CD4-positive, alpha-beta T cell treated with Interleukin-4 for 1 hour (primary cell): ENCODE measurements at places on chromosomes 11 and 22.

DNA sequence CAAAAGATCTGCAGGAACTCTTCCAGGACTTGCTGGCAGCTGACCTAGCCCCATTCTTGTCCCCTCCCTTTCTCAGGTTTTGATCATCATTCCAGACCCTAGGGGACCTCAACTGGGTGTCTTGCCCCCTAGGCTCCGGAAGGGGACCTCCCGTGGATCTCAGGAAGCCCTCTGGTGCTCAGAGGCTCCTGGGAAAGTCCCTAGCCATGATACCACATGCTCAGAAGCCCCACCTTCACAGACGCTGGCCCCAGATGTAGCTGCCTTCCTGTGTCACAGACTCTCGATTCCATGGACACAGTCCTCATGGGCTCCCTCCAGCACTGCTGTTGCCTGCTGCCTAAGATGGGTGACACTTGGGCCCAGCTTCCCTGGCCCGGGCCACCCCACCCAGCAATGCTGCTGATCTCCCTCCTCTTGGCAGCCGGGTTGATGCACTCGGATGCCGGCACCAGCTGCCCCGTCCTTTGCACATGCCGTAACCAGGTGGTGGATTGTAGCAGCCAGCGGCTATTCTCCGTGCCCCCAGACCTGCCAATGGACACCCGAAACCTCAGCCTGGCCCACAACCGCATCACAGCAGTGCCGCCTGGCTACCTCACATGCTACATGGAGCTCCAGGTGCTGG is at the start of gene LRRC55:
TSS of gene LRRC55 (plus strand) at position 276 of the 628 bp plus-strand sequence. CDS start at position 346, 70 bp downstream.
- DNase-seq = no peak

DNA sequence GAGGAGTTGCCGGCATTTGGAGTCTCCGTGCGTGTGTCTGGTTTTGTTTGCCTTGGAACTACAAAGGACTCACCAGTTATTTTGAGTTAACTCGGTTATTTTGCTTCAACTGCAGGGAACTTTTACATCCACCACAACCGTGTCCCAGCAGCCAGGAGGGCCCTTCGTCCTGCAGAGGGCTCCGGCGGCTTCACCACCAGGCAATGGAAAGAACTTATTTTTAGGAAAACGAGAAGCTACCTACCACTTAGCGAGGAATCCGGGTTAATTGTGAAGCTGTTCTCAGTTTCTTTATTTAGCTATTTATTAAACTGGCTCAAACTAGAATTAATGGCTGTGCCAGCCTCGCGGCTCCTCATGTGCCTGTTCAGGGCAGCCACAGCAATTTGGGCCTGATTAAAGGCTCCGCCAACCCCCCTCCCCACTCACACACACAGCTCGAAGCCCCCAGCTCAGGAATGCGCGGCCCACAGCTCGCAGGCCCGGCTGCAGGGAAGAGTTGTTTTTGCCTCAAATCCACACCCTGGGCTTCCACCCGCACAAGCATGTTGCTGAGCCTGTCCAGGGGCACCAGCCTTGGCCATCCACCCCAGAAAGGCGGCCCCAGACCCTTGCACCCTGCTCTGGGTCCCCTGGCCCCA is 55.9 kb upstream of the FGF3 start:
- DNase-seq = no peak

GRCh38 chr11:35856259-35856658 is 87.6 kb upstream of the LDLRAD3 start:
- DNase-seq = no peak

DNA sequence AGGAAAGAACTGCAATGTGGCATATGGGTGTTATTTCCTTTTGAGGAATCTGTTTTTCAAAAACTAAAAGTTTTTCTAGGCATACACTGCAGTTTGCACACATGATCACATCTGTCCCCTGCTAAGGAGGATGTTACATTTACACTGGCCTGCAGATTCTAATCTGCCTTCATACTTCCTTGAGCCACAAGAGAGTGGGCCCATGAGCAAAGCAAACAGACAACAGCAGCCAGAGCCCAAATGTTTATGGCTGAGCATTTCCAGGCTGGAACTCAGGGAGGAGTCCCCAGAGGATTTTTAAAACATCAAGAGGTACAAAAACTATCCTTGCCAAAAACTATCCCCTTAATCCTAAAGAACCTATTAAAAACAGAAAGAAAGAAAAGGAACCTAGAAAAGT is 117.2 kb upstream of the MTNR1B start:
- DNase-seq = no peak

DNA sequence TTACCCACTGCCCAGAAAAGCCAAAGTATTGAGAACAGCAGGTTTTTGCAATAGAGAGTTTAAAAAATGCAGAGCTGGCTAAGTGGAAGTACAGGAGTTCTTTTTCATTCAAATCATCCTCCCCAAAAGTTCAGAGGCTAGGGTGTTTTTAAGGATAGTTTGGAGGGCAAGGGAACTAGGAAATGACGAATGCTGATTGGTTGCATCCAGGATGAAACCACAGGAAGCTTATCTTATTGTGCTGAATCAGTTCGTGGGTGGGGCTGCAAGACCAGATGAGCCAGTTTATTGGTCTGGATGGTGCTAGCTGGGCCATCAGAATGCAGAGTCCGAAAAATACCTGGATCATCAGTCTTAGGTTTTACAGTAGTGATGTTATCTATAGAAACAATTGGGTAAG is 1427.1 kb downstream of the LRRC4C start:
- DNase-seq = no peak

- DNase-seq = no peak
Observed at GRCh38 chr22:44145544-44145943, 35.2 kb upstream of the PARVG start.
